ENCODE measurements at places on chromosomes 7 and 10.

- peak; percentile 39 for DNase-seq
These were observed 124.9 kb downstream of the SH2D4B start for GRCh38 chr10:80662429-80663261.

DNA sequence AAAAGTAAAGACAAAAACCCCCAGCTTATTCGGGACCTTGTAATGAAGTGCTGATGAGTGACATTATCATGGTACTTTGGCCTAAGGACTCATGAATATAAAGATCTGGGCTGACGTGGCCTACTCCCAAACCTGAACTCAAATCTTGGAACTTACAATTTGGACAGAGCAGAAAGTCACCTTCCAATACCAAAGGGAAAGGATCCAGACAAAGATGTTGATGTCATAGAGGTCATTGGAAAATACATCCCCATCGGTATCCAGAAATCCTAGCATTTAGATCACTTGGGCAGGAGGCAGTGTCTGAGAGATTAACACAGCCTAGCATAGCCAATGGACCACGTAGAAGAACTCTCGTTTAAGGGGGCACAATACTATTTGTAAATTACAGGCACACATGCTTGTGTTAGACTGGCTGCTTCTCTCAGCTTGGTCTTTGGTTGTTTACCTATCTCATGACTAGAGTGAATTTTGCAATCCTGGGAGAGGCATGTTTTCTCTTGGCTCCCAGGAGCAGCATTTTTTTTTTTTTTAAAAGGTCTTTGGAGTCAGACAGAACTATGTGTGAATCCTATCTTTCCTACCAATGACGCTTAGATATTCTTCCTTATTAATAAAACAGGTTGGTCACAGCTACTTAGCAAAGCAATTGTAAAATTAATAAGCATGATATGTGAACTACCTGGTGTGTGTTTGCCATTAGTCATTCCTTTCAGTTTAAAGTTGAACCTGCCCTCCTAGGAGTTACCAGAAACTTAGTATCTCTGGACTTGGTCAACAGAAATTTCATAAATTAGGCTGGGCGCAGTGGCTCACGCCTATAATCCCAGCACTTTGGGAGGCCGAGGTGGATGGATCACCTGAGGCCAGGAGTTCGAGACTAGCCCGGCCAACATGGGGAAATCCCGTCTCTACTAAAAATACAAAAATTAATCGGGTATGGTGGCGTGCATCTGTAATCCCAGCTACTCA lies 27.8 kb upstream of the MRPS33 start:
- no peak for DNase-seq

- no peak for DNase-seq
These were observed 683.7 kb downstream of the LRMDA start for GRCh38 chr10:76115131-76115470.

GRCh38 chr7:1224086-1224716 lies 8.5 kb upstream of the UNCX start:
- no peak for DNase-seq

DNA sequence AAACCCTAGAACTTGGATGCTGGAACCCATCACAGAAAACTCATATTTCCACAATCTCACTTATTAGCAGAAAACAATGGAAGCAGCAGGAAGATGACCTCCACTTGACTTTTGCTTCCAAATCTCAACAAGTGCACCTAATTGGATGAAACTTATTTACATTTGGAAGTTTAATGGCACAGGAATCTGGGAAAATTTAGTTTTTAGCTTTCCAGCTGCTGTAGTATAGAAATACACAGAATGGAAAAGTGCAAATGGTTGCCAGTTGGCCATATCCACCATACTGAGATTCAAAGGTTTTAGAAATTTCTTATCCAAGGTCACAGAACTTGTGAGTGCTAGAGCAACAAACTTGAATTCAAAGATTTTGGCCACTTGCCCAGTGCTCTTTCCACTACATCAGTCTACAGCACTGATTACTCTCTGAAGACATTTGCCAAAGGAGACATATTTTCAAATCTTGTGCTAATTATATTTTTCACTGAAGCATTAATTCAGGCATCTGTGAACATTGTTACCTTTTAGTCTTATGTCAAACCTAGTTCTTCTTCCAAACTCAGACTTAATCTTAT lies 9.3 kb upstream of the AHR start:
- DNase-seq, result no peak

DNA sequence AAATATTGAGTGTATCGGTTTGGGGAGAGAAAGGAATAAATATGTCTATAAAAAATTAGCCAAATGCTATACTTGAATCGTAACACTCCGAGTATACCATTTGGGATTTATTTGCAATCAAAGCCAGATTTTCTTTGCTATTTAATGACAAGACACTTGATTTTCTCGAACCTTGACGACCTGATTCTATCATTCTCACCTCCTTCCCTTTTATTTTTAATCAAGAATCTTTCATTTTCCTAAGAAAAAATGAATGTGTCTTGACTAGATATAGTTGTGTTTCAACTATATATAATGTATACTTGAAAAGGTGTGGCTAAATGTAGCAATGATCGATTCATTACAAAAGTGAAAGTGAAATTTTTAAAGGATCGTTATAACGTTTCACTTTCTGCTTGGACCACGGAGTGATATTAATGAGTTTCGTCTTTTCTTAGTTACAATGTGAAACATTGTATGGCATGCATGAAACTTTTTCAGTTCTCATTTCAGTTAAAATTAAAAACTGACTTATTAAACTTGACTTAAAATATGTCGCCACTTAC lies 562 bp downstream of the NUB1 start:
- DNase-seq, result peak; percentile 30

DNA sequence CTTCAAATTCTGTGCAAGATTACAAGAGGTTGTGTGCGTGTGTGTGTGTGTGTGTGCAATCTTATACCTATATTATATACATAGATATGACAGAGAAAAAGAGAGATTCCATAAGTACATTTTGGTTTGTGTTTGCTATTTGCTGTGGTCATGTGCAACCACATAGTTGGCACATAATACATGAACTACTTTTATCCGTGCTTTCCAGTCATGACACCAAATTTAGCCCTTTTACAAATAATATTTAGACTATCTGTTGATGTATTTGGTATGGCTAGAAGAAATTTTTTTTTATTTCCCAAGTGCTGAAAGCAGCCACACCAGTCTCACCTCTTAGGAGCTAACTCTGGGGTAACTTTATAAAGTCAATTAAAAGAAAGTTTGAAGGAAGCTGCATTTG lies 63.5 kb upstream of the EGFR start:
- no peak for DNase-seq

DNA sequence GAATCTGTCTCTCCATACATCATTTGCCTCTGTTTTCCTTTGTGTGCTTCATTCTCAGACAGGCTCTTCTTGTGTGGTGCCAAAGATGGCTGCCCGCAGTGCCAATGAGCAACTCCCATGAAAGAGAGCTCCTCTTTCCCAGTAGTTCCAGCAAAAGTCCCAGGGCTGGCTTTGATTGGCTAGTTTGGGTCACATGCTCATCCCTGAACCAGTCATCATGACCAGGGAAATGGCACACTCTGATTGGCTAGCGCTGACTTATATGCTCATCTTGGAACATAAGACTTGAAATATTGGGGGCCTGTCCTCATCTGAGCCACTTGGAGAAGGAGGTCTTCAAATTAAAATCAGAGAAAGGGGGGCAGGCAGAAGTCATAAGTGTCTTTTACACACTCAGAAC lies 112.7 kb downstream of the CDH23 start:
- no peak for DNase-seq

- no peak for DNase-seq
These were observed 55.2 kb downstream of the DIP2C start for GRCh38 chr10:634256-634655.

DNA sequence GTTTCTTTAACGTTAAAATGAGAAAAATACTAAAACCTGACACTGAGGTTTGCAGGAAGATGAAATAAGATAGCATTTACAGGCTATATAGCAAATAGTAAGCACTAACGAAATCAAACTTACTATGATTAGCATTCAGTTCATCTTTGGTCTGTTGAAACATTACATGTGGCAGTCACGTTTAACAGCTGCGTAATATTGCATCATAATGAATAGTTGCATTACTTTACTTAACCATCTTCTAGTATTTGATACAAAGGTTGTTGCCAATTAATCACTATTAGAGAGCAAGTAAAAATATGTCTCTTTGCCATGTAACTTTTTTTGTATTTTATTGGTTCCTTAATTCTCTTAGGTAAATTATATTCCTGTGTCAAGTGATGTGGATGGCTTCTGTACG lies 131.8 kb upstream of the GHITM start:
- DNase-seq, result no peak

DNA sequence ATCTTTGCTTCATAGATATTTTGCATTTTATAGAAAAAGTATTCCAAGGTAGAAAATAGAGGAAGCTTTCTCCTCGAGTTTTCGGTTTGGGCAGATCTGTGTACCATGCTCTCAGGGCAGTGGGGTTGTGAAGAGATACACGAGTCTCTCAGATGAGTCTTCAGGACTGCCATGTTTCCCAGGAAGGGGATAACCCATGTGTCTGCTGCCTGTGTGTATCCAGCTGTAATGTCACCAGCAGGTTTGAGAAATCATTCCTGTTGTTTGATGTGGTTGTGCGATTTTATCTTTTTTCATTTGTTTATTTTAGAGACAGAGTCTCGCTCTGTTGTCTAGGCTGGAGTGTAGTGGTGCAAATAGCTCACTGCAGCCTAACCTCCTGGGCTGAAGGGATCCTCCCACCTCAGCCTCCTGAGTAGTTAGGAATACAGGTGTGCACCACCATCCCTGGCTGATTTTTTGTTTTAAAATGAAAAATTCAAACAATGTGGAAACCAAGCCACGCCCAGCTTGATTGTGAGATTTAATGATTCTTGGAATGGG lies 48.9 kb downstream of the SNX10 start:
- no peak for DNase-seq

GRCh38 chr7:42342381-42342780 lies 105.4 kb upstream of the GLI3 start:
- no peak for DNase-seq

DNA sequence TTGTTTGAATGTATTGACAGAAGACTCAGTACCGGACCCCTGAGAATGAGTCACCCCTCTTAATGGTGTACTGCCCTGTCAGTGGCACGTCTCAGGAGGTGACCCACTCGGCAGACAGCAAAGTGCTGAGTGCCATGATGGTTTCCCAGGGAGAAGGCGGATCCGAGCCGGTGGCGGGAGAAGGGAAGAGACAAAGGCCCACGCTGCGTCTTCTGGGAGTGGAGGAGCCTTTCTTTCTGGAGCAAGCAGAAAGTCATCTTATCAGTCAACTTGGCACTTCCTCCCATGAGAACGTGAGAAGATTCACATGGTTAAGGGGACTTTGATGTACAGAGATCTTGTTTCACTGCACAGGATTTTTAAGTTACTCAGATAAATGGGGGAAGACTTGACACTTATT lies 14.6 kb upstream of the PPP2R2D start:
- DNase-seq, result no peak

DNA sequence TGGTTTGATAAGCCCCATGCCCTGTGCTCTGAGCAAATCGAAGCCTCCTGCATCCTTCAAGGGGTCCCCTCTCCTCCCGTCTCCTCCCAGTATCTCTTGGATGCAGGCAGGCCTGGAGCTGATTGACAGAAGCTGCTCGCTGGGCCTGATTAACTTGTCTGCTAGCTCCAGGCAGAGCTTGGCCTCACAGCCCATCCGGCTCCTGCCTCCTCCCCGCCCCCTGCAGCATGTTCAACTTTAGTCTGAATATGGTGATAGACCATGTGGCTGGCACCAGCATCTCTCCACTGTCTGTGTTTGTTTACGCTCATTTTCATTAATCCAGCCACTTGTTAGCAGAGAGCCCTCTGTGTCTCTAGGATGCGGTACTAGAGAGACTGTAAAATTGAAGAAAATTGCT lies 432.2 kb downstream of the DPP6 start:
- DNase-seq, result no peak

DNA sequence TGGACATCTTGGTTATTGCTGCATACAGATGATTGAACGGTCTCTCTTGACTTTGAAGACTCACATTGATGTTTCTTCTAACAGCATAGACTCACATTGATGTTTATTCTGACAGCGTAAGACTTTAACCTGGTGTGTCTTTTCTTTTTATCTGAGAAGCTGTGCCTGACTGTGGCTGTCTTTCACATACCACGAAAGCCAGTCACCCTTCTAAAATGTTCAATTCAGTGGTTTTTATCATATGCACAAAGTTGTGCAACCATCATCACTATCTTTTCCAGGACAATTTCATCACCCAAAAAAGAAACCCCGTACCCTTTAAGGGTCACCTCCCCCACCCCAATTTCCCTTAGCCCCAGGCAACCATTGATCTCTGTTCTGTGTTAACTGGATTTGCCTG lies 24.7 kb downstream of the CELF2 start:
- DNase-seq, result no peak

DNA sequence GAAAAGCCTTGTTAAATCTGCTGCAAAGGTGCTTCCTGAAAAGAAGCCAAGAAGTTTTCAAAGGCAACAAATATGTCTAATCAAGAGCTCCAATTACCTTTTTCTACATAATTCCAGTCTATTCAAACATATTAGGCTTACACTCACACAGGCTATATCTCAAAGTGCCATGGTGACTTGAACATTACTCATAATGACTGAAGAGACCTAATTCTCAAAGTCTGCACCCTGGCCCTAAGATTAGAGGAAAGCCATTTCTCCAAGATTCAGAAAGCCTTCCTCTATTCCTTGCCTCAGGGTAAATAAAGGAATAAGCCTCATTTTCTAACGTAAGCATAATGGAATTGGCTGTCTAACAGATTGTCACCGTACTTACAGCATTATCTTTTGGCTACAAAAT lies 78.3 kb upstream of the THSD7A start:
- no peak for DNase-seq

DNA sequence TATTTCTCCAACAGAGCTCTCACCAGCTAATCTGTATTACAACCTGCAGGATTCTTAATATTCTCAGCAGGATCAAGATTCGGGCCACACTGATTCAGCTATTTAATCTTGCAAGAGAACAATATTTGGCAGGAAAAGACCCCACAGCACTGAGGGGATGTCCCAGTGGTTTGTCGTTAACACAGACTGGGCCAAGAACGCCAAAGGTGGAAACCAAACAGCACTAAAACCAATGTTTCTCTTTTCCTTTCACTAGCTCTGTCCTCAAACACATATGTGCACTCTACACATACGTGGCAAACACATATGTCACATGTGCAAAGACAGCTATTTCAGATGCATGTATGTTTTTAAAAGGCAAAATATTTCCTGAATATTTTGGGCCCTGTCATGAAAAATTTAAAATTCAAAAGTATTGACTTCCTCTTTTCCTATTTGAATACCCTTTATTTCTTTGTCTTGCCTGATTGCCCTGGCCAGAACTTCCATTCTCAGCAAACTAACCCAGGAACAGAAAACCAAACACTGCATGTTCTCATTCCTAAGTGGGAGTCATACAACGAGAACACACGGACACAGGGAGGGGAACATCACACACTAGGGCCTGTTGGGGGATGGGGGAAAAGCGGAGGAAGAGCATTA lies 51.7 kb upstream of the NEBL start:
- no peak for DNase-seq

DNA sequence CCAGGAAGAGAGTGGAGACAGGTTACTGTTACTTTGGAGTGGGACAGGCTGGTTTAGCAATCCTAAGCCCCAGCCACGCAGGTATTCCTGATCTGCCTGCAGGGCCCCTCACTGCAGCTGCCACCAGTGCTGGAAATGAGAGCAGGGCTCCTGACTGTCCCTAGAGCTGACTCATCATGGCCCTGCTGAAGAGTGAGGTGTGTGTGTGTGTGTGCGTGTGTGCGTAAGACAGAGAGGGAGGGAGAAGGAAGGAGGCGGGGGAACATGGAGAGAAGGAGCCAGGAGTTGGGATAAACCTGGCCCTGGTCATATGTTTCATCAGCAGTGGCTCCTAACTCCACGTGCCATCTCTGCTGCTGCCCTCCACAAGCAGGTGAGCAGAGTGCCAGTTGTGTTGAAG lies 3.6 kb downstream of the FOXI2 start:
- no peak for DNase-seq

- no peak for DNase-seq
These were observed 27.0 kb downstream of the LMOD2 start for GRCh38 chr7:123682690-123683089.

Data from GM18507 (cell line).